ENCODE measurements at places on chromosomes 3 and 15.

- H3K36me3 ChIP-seq: peaks cover 4% of the 10 kb centered on the region
- peak overlapping the region; percentile 91 for H3K27ac ChIP-seq
- no peaks in the 10 kb centered on the region for H3K27me3 ChIP-seq
- H3K4me1 ChIP-seq: peaks cover 46% of the 10 kb centered on the region
These were observed 1.9 kb downstream of the TNIK start for GRCh38 chr3:171458071-171458863.

DNA sequence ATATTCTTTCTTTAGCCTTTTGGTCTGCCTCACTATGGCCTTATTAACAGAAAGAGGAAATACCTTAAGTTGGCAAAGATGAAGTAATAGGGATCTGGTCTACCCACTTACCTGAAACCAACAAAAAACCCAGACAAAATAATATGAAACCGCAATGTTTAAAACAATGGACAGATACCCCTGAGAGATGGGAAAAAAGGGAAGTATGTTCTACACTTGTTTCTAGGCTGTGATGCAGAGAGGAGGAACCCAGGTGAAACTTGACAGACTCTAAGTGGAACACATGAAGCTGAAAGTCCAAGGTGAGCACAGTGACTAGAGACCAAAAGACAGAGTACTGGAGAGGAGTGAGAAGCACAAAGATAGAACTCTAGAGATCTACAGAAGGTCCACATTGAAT, 78.4 kb downstream of the NR2E3 start:
- H3K4me1 ChIP-seq: no peaks in the 10 kb centered on the region
- no peak overlapping the region for H3K27ac ChIP-seq
- H3K36me3 ChIP-seq: no peaks in the 10 kb centered on the region
- H3K4me3 ChIP-seq: no peak overlapping the region
- no peak for DNase-seq
- H3K27me3 ChIP-seq: no peaks in the 10 kb centered on the region

DNA sequence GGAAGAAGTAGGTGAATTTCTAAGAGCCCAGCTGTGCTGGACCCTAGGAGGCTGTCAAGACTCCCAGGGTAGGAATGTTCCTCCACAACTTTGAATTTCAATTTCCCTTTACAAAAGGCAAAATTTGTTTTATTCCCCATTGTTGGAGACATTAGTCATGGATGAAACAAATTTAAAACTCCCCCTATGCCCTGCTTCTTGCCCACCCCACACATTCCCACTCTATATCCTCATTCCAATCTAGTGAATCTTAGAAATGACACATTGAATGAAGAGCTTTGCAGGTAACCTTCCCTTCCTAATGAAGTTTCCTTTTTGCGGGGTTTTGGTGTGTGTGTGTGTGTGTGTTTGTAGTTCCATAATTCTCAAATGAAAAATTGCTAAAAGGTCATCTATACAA, 72.6 kb downstream of the CCNL1 start:
- H3K27me3 ChIP-seq: no peaks in the 10 kb centered on the region
- no peak for DNase-seq
- no peak overlapping the region for H3K27ac ChIP-seq

DNA sequence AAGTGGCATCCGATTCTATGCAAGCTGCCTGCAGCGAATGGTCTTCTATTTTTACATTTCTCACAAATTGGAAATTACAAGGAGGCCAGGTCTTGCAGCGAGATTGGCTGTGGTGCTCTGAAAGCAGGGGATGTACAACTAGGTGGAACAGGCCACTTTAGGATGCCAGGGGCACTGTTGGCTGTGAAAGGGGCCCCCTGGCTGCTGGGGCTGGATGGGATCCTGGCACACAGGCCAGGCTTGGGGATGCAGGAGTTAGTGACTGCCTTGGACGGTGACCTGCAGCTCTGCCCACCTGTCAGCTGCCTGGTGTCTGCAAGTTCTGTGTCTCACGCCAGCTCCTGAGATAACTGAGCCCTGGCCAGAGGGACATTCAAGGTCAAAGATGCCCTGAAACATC, 4.6 kb downstream of the SLC6A1 start:
- no peaks in the 10 kb centered on the region for H3K36me3 ChIP-seq
- peaks cover 33% of the 10 kb centered on the region for H3K27me3 ChIP-seq
- no peak overlapping the region for H3K27ac ChIP-seq
- no peak overlapping the region for H3K4me3 ChIP-seq
- no peak for DNase-seq

DNA sequence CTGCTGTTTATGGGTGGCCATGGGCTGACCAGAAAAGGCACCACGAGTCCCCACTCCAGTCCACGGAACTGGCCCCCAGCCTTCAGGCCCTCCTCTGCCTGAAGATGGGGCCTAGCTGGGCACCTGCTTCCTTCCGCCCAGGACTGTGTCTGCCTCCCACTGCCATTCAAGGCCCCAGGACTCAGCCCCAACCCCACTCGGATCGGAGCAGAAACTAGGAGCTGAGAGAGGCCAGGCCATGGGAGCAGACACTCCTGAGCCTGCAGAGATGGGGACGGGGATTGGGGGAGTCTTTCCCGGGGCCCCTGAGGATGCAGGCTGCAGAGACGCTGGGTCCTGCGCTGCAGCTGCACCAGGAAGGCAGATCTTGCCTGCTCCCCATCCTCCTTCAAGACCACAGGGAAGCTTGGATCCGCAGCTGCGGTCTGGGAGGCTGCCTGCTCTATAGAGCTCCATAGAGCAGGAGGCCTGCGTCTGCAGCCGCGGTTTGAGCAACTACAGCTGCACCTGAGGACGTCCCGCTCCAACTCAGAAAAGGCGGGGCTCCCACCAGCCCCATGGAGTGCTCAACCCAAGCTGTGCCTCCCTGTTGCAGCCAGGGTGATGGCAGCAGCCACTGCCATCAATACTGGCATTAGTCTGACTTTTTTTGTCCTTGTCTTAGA, 383.9 kb upstream of the TMCO5A start:
- H3K27me3 ChIP-seq: no peaks in the 10 kb centered on the region
- no peak overlapping the region for H3K4me3 ChIP-seq
- no peak for DNase-seq
- H3K27ac ChIP-seq: no peak overlapping the region

GRCh38 chr3:23170291-23170690, 32.8 kb upstream of the UBE2E2 start:
- H3K4me1 ChIP-seq: no peaks in the 10 kb centered on the region
- no peak for DNase-seq
- no peaks in the 10 kb centered on the region for H3K27me3 ChIP-seq
- no peak overlapping the region for H3K4me3 ChIP-seq

DNA sequence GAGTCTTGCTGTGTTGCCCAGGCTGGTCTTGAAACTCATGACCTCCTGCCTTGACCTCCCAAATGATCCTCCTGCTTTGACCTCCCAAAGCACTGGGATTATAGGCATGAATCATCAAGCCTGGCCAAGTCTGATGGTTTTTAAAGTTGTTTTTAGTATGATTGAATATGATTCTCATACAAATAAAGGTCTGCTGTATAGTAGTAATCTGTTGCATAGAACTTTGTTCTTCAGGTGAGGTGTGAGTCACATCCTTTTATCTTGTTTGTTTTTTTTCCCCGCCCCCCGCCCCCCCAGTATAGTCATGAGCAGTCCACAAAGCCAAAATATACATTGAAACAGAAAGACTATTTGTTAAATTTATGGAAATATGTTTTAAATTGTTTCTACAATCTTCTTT, 39.0 kb downstream of the UBE2E2 start:
- H3K4me3 ChIP-seq: no peak overlapping the region
- DNase-seq: no peak
- no peaks in the 10 kb centered on the region for H3K4me1 ChIP-seq
- H3K36me3 ChIP-seq: no peaks in the 10 kb centered on the region
- H3K27ac ChIP-seq: no peak overlapping the region
- H3K27me3 ChIP-seq: no peaks in the 10 kb centered on the region

All from activated CD4-positive, alpha-beta T cell treated with anti-CD3 and anti-CD28 coated beads, Interleukin-2, amount 10 ng/mL, durations not matched to agents 24 days and 14 days (primary cell).